ENCODE measurements at places on chromosomes 16 and 17.

- no peak for DNase-seq
Measured at GRCh38 chr17:68847711-68848110, 107.5 kb downstream of the ABCA8 start.

GRCh38 chr17:75396025-75396424 lies 9.5 kb downstream of the GRB2 start:
- no peak for DNase-seq

DNA sequence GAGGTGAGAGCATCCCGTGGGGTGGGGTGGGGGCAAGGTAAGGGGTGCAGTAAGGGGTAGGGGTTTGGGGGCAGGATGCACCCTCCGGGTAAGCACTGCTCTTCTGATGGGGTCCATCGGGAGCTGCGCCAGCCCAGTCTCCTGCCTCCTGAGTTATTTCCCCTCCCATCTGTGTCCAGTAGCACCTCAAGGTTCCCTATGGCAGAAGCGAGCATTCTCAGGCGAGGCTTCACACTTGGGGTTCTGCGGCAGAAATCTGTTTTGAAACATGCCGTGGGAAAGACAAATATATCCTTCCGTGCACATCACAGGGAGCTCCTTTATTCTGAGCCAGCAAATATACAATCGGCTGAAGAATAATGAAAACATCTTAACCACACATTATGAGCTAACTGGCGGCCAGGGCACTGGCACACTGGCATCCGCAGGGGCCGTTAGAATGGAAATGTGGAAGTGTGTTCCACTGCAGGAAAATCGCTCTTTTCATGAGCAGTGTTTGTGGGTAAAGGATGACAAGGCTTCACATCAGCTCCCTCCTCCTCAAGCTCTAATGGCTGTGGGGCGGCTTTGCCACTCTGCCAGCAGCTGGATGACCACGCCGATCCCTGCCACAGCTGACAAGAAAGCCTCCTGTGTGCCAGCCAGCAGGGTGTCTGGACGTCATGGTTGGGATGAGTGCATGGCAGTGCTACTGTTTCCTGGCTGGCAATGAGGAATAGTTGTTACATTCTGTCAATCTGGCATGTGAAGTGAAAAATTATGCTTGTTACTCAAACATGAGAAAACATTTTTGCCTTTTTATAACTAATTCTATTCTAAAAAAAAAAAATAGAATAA lies 20.0 kb downstream of the MTHFSD start:
- DNase-seq = no peak

GRCh38 chr17:76585649-76586593 lies at the start of gene ST6GALNAC2:
Gene ST6GALNAC2, minus strand, starts transcription at chr17:76585860. Its CDS starts 52 bp downstream, at chr17:76585808.
- DNase-seq = no peak

DNA sequence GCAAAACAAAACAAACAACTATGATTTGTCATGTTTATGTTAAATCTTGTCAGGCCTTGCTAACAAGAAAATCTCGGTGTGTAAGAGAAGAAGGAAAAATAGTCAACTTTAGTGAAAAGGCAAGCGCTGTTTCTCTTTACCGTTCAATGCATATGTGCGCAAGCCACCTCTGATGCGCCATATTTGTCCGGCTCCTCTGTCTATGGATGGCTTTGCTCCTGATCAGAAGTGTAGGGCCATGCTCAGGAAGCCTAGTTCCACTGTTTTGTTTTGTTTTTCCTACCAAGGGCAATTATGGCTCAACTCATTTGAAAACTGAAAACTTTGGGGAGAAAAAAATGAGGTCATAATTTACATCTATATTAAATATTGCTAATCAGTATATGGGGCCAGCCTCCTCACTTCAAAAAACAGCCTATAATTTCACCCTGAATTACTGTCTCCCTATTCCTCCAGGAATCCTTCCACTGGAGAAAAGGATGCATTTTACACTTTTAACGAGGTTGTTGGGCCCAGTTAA lies 4.5 kb downstream of the MAF start:
- no peak for DNase-seq

GRCh38 chr17:1683459-1683858 lies 1.2 kb downstream of the PRPF8 start:
- no peak for DNase-seq

DNA sequence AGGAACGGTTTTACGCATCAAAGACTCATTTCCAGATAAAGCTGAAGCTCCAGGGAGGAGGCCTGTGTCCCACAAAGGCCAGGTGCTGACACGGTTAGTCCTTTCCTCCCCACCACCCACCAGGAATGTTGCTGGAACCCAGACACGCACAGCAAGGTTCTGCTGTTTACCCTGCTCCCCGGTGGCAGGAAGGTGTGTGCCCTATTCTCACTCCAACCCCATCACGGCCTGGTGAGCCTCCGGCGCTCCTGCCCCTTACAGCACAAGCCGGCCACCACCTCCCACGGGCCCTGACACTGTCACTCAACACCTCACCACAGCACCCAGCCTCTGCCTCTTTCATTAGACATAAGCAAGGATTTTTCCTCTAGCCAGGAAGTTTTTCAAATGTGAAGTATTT lies 47.8 kb downstream of the ANKRD11 start:
- DNase-seq = no peak

GRCh38 chr17:65163990-65164495 lies 26.9 kb downstream of the RGS9 start:
- DNase-seq = no peak

- DNase-seq = no peak
Measured at GRCh38 chr17:74960570-74961342, 11.8 kb downstream of the HID1 start.

DNA sequence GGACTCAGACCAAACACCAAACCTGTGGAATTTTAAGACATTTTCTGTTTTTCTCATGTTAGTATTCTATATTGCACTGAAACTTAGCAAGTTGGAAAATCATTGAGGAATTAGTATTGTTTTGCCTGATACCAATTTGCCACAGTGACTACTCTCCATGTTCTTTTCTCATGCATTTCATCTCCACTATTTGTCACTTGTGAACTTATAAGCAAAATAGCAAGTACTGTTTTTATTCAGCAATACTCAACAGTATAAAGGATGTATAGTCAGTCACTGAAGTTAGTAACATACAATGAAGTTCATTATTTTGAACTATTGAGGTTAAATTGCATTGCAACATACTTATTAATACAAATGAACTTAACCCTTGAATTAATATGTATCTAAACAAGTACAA lies 5.8 kb upstream of the VPS35L start:
- no peak for DNase-seq

DNA sequence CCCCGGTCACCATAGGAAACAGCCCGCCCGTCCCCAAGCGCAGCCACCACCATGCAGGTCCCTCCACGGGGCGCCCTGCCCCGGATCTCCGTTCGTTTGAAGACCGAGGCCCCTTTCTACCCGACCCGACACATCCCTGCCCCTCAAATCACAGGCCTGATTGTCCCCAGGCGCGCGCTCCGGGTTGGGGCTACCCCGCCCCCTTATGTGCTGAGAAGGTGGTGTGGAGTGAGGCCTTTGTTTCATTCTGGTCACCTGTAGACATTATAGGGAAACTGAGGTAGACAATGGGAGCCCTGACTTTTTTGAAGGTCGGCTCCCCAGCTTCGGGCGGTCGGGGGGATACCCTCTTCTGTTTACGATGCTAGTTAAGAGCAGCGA lies 763 bp upstream of the ACTG1 start:
- DNase-seq = no peak

DNA sequence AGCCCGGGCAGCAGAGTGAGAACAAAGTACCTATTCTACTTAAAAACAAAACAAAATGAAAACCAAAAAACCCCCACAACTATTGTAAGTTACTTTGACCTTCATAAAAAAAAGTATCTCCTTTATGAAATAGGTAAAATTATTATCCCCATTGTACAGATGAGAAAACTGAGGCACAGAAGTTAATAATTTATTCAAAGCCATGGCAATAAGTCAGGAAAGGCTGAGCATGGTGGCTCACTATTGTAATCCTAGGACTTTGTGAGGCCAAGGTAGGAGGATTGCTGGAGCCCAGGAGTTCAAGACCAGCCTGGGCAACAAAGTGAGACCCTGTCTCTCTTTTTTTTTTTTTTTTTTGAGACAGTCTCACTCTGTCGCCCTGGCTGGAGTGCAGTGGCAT lies 30.5 kb downstream of the FCSK start:
- DNase-seq = no peak

All from right renal cortex interstitium (tissue), 3 donors.